Stomach (tissue), 19 donors: ENCODE measurements at places on chromosomes 2 and 18. TPM values are rescaled to one million over a fixed set of nuclear protein-coding genes. Genes with fewer than 3 reads are reported as not detected.
A peak's percentile ranks its signal among the peaks of the same experiment; 100 is the strongest.

DNA sequence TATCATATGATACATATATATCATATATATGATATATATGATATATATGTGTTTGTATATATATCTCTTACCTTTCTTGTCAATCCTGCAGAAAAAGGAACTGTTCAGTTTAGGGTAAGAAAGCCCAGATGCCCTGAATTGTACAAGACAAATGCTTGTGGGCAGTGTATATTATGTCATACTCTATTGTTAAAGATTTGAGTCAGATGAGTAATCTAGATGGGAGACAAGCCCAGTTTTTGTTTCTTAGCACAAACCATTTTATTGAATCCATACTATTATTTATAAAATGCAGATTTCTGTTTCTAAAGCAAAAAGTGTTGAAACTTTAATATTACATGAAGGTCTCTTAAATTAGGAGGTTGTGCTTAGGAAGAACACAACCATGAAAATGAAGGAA, 90.6 kb downstream of the VRK2 start:
- peak; percentile 11 for DNase-seq

GRCh38 chr2:60899892-60900249, 18.5 kb downstream of the REL start:
- DNase-seq: no peak

- DNase-seq: no peak
Observed at GRCh38 chr2:9573013-9573720, 17.5 kb upstream of the ADAM17 start.

The SLC23A3 gene
- polyA plus RNA-seq: not detected

GRCh38 chr2:33848486-33848885, 249.4 kb upstream of the FAM98A start:
- no peak for DNase-seq

GRCh38 chr2:69082430-69082997, 69.5 kb downstream of the ANTXR1 start:
- DNase-seq: peak; percentile 72

GRCh38 chr2:122980671-122981070, 1044.4 kb upstream of the CNTNAP5 start:
- DNase-seq: no peak

- no peak for DNase-seq
Observed at GRCh38 chr2:46800625-46801349, 114.8 kb downstream of the MCFD2 start.

DNA sequence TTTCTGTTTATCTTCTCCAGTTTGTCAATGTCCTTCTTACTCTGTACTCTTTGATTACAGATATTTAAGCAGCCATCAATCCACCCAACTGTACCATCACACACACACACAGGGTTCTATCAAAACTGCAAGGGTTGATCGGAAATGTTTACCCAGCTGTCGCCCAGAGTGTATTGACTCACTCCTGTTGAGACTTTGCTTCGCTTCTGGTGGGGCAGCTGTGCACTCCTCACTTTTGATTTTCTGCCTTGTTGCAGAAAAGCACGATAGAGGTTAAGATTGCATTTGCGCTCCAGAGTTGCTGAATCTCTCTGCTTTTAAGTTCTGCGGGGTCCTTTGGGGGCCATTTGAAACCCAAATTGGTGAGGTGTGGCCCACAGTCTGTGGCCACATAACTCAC, 216.2 kb downstream of the SETBP1 start:
- peak; percentile 58 for DNase-seq

DNA sequence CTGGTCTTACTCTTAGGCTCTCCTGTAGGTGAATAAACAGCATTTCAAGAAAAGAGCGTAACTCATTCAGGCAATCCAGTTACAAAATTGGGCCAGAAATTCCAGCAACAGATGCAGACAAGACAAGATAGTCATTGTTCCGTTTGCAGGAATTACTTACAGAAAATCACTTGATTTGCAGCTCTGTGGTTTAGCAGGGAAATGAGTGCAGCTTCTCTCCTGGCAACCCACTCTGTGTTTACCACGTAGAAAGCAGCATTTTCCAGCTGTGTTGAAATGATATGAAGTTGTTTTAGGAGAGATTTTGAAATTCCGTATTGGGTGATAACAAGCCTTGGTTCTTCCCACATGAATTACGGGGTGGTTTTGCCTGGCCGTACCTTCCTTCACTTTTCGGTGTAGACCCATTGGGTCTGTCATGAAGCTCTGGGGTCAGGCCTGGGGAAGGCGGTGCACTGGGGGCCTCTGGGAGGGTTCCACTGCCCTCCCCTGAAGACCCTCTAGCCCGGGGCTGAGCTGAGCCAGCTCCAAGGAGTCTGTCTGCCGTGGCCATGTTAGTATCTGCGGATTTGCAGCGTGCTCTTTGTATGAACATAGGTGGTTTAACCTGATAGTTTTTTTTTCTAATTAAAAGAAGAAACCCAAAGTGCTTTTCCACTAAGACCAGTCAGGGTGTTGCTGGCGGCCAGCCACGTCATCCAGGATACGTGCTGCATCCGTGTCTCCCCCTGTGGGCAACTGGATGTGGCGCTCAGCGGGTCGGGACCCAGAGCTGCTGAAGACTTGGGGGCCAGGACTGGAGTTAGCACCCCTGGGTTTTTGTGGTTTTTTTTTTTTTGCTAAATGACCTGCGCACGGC, 58.9 kb upstream of the KCNG2 start:
- DNase-seq: no peak

DNA sequence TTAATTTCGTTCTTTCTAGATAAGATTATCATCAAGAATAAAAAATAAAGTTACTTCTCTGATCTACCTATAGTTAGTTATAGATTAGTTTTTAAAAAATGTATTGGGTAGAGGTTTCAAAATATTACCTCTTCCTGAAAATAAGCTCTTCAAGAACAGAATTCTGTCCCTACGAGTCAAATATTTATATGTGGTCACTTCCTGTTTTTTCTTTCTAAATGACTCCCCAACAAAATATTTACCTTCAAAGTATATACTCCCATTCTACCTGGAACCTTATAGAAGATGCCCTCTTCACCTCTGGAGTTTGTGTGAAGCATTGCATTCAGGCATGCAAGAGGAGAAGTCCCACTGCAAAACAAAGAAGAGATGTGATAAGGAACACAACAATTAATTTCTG, 72.3 kb downstream of the ASXL2 start:
- no peak for DNase-seq

GRCh38 chr2:37230581-37230980, 815 bp downstream of the CEBPZ start:
- no peak for DNase-seq

DNA sequence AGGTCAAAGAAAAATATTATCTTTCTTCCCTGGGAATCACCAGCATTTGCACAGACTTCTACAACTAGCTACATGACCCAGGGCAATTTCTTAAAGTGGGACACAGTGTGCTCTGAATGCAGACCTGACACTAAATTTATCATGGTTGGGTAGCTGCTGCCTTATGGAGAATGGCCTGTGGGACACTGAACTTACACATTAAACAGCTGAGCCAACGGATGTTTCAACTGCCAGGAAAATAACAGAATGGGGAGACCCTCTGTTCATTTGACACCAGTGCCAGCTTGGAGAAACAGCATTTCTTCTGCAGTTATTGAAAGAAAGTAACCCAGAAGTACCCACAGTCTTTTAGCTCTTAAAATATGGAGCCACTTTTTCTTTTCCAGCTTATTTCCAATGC, 54.1 kb downstream of the SLC8A1 start:
- DNase-seq: no peak

DNA sequence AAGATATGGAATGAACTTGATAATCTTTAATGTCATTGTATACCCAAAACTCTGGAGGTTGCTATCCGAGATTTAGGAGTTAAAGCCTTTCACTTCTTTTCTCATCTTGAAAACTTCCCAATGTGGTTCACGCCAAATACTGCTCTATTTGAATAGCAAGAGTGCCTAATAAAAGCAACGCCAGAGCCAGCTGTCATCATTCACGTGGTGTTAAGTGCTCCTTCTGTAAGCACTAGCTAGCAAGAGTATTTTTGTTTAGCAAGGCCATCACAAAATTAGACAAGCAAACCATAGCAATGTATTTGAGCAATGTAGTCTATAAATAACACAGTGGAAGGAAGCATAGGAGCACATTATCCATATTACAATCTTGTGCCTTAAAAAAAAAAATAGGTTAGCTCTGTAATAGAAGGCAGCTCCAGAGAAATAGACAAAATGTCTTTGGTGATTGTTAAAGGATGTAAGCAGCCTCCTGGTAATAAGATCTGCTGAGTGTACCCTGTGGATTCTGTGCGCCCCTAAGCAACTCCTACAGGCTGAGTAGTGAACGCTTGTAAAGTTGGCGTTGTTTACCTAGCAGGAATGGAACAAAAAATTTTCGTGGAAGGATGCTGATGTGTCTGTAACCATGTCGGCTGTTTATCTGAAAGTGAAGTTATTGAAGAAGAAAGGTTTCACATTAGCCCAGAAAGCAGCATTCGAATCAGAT, 518.0 kb downstream of the CNTNAP5 start:
- no peak for DNase-seq

The RAPGEF4 gene
- 9.8 TPM for polyA plus RNA-seq

DNA sequence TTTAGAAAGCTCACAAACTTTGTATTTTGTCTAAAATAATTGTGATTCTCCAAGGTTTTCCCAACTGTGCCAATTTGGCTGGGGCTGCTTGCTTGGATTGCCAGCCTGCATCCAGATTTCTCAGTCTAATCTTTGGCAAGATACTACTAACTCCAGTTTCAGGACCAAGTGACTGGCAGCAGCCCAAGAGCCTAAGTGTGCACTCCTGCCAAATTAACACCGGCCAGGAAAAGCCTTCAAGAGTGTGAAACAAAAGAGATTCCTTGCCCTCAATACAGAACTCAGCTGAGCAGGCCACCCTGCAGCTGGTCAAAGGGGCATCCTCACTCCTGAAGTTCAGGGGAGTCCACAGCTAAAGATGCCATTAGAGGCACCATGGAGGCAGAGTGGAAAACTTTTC, 589.0 kb upstream of the ACVR2A start:
- no peak for DNase-seq

DNA sequence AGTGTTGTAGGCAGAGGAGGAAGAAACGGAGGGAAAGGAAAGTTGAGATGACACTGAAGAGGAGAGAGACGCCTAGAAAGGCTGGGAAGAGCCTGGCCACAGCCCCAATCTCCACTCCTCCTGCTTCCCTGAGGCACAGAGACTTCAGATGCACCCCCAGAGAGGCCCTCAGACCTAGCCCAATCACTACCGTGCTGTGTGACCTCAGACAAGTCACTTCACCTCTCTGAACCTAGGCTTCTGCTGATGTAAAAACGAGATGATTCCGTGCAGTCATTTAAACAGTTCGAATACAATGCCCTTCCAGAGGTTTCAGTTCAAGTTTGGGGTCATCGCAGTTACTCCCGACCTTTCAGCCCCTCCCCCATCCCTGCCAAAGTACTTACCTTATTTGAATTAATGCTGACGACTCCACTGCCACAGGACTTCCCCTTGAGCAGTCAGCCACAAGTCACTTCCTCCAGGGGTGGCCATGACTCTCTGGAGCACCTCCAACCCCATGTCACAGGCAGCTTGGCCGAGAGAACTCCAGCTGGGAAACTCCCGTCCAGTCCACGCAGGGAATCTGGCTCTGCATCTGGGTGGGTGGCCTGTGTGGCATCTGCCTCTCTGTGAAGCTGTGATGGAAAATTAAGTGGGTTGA, 105.2 kb upstream of the ID2 start:
- DNase-seq: peak; percentile 58

The SLC40A1 gene
- polyA plus RNA-seq: 72.3 TPM

DNA sequence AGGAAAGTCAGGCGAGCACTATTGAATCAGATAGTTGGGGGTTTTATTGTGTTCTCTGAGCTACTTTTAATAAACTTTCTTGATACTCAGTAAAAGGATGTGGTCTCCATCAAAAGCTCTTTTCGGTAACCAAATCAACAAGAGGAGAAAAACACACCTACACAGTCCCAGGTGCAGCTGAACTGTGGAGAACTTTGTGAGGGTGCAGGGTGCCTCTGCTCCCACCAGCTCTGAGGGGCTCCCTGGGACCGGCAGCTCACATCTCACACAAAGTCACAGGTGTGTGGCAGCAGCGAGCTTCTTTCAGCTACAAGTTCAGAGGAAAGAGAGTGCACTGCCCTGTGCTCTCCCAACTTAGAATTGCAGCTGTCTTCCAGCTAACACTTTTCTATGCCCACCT, 650.4 kb downstream of the RNF144A start:
- DNase-seq: peak; percentile 55

GRCh38 chr2:190695739-190696138, 46.9 kb downstream of the NAB1 start:
- DNase-seq: no peak

GRCh38 chr2:7999683-8000476, 682.0 kb upstream of the ID2 start:
- no peak for DNase-seq

DNA sequence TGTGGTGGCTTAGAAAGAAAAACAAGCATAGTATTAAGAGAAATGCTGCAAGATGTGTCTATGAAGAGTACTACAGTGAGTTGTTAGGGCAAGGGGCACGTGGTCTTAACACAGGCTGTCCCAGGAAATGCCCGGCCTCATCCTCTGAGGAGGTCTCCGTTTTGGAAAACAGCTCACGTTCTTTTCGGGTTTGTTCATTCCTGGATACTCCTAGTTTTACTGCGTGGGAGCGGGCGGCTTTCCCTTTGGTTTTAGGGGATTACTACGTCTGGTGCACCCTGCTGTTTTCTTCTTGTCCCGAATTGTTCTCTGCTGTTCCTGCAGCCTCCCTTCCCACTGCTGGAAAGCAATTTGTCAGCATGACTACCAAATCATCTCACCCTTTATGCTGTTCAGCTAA, 55.5 kb upstream of the RAB6D start:
- DNase-seq: no peak

DNA sequence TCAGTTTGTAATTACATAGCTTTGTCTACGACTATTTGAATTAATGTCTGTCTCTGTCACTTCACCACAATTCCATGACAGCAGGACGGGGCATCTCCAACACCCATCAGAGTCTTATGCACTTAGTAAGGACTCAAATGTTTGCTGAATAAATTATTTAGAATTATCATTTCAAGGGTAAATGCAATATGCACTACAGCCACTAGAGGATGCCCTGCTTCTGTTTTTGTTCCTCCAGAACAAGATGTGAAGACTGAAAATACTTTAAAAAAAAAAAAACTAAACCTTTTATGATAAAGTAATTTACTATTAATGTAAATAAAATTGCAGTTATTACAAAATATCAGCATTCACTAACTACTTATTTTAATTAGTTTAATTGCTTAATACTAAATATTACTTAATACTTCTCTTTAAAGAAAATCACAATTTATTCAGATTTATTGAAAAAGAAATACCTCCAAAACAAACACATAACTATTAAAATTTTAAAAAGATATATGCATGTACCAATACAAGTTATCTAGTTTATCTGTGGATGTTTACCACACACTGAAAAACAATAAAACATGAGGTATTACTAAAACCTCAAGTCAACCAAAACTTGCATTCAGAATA, 3.2 kb downstream of the PIGN start:
- no peak for DNase-seq

GRCh38 chr2:153228904-153229303, 249.7 kb downstream of the RPRM start:
- DNase-seq: peak; percentile 48

- no peak for DNase-seq
Observed at GRCh38 chr2:60746318-60746717, 9.8 kb upstream of the PAPOLG start.

The LHCGR gene
- polyA plus RNA-seq: not detected

The PROKR1 gene
- not detected for polyA plus RNA-seq

The ABCG8 gene
- not detected for polyA plus RNA-seq

GRCh38 chr18:57009844-57010243, 137.0 kb upstream of the BOD1L2 start:
- DNase-seq: no peak

- DNase-seq: no peak
Observed at GRCh38 chr18:73758446-73758845, 389.2 kb downstream of the FBXO15 start.
